ENCODE measurements at places on chromosomes 1 and 21.

- DNase-seq, result no peak
Measured at GRCh38 chr1:37656881-37657280, 22.2 kb upstream of the RSPO1 start.

DNA sequence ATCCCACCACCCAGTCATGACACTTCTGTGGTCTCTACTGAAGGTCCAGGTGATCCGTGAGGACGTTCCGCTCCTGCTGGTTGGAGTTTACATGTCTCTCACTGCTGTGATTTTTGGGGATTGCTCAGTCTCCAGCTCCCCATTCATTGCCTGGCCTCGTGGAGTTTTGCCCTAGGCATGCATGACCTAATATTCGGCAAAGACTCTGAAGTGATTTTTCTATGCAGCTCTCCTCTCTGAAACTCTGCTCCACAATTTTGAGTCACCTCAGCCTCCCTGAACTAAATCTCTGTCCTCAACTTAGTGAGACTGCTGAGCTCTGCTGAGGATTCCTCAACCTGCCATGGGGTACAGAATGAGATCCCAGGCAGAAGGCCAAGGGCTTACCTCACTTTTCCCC lies 174.4 kb upstream of the FGGY start:
- no peak for DNase-seq

DNA sequence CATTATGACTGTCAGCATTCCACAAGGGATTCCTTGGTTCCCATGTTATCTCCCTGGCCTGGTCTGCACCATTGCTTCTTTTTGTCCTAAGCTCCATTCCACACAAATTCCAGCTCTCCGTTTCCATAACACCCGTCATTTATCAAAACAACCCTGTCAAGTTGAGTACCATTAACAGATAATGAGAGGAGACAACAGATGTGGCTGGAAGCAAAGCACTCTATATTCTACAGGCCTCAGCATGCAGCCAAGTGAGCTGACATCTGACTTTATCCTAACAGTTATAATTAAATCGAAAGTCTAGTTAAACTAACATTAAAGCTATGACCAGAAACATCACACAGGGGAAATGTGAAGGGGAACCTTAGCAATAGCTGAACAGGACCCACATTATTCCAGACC lies 110.4 kb downstream of the RERE start:
- no peak for DNase-seq

GRCh38 chr1:84571150-84571535 lies 3.1 kb downstream of the CTBS start:
- no peak for DNase-seq

GRCh38 chr1:183435497-183435896 lies 17.3 kb upstream of the NMNAT2 start:
- DNase-seq, result no peak

DNA sequence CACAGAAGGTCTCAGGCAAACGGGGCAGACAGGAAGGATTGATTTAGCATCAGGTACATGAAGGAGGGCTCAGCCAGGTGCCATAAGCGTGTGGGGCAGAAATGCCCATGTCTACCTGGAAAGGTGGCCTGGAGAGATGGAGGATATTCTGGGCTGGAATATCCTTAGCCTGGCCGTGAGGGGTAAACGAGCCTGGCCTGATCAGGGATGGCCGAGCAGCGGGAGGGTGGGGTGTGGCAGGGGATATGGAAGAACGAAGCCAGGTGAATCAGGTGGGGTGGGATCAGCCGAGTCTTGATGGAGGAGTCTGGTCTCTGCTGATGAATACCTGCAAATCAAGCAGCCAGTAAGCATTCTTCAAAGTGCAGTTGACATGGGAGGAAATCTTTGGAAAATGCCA lies 35.5 kb upstream of the TTC22 start:
- no peak for DNase-seq

DNA sequence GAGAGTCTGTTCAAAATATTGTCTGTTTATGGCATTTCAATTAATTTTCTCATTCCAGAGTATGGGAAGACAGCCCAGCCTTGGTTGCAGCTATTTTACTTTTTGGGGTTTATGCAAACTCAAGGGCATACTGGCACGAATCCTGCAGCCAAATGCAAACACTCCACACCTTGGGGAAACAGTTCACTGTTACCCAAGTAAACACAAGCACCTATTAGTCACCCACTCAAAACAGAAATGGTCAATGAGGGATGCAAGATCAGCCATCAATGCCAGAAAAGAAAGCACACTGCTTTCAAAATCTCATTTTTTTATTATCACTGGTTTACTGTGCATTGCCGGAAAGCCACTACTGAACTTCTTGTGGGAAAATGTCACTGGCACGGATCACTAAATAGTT lies 170.6 kb downstream of the RUNX1 start:
- DNase-seq, result no peak

DNA sequence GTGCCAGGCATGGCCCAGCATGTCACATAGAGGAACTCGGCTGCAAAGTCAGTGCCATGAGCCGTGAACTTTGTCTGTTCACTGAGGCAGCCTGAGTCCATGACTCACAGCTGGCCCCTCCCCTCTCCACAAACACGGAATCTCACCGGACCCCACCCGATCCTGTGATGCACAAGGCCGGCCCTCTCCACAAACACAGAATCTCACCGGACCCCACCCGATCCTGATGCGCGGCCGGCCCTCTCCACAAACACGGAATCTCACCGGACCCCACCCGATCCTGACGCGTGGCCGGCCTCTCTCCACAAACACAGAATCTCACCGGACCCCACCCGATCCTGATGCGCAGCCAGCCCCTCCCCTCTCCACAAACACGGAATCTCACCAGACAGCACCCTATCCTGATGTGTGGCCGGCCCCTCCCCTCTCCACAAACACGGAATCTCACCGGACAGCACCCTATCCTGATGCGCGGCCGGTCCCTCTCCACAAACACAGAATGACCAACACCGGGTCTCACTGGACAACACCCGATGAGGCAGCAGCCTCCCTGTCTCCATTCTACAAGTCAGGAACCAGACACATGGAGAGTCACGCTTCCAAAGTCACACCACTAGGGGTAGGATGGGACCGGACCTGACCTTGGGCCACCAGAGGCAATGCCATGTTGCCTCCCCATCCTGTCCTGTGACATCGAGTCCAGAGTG lies 39.6 kb upstream of the GPR153 start:
- no peak for DNase-seq

DNA sequence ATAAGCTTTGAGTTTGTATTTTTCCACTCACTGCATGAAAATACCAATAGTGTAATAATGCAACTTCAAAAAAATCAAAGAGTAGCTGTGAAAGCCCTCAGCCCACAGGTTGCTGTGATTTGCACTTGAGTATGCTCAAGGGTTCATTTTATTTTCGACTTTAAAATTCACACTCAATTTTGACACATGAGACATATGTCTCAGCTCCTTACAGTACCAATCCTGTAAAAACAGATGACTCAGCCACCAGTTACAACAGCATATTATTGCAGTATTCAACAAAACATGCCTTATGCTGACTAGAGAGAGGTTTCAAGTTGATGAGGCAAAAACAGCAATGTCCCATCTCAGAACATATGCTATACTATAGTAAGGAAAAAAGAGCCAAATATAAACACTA lies 66.1 kb downstream of the CYYR1 start:
- DNase-seq, result no peak

- DNase-seq, result no peak
Measured at GRCh38 chr1:20137604-20138003, 1.5 kb upstream of the PLA2G2F start.

GRCh38 chr21:38712071-38712470 lies 93.7 kb upstream of the ETS2 start:
- no peak for DNase-seq

GRCh38 chr1:2273401-2274090 lies 45.4 kb downstream of the SKI start:
- DNase-seq, result no peak

DNA sequence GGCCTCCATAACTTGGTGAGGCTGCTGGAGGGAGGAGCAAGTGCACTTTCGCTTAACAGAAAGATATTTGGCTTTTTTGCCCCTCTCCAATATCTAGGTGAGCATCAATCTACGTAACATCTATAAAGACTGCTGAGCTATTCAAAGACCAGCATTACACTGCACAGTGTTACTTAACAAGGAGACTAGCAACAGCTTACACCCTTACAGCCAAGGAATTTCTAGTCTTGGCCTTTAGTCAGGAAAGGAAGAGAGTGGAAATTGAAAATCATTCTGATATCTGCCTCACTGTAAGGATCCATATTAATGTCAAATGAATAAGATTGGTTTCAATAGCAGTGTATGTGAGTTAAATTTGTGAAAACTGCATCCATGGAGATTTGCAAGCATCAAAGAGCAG lies 163.9 kb upstream of the DUSP10 start:
- no peak for DNase-seq

DNA sequence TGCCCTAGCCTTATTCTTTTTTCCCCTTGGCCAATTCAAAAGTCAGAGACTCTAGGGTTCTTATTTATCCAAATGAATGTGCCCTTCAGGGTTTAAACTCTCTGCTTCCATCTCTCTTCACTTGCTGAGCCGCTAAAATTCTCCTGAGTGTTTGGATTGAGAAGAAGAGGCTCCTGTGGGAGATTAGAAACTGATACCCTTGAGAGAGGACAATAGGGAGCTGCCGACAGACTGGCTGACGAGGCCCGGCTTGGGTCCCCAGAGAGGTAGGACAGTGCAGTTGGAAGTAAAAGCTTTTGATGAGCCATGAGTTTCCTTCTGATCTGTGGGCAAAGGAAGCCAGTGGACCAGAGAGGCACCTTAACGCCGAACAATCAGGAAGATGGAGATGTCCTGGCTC lies 41.3 kb upstream of the UBE2U start:
- no peak for DNase-seq

DNA sequence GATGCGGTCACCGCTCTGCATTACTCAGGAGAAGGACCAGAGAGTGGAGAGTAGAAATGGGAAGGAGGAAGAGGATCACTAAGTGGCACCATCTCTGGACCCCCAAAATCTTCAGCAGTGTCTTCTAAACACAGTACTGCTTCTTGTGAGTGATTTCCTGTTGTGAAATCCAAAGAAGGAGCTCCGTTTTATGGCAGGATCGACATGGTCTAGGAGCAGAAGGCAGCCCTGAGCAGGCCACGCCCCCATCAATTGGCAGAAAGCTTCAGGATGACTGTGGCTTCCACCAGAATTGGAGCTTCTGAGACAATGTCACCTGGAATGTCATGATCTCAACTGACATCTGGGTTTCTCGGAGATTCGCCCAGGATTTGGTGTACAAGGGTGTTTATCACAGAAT lies 171.5 kb downstream of the ADSS2 start:
- no peak for DNase-seq

DNA sequence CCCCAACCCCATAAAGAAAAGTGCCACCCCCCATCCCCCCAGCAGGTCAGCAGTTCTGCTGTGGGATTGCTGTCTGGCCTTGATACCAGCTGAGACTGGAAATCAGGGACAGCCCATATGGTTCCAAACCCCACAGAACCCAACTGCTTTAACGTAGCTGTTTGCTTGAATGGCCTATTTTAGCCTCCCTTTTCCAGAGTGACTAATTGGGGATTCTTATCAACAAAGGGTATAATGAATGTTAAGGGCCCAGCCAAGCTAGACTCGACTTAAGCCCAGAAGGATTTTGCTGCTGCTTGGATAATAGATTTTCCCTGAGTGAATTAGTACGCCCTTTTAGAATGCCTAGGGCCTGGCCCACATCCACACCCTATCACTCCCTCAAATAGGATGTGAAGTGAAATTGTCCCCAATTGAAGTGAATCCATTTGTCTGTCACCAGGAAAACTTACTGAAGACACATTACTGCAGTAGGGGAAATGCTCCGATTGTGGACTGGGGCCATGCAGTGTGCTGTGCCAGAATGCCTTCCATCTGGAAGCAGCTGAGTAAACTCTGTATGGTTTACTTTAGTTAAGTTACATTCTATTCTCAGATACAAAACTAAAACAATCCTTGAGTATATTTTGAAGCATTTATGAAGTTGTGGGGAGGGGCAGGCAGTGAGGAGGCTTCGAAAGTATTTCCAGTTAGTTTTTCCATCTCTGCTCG lies 156.9 kb downstream of the DHRS3 start:
- DNase-seq, result no peak

DNA sequence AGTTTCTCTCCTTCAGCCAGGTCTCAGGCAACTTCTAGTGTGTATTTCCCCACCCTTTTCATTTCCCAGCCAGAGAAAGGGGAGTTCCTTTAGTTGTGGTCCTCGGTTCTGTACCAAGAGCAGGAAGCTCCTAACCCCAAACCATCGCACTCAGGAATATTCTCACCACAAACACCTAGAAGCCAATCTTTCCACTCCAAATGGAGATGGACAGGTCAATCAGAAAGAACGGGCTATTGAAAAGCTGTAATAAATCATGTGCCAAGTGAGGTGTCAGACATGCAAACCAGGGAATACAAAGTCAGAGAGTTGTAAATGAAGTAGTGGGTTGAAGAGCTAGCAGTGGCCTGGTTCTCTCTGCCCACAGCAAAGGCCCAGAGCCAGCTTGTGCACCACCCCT lies 77.2 kb downstream of the KCNN3 start:
- DNase-seq, result no peak
